ENCODE measurements at places on chromosomes 13 and 19.

DNA sequence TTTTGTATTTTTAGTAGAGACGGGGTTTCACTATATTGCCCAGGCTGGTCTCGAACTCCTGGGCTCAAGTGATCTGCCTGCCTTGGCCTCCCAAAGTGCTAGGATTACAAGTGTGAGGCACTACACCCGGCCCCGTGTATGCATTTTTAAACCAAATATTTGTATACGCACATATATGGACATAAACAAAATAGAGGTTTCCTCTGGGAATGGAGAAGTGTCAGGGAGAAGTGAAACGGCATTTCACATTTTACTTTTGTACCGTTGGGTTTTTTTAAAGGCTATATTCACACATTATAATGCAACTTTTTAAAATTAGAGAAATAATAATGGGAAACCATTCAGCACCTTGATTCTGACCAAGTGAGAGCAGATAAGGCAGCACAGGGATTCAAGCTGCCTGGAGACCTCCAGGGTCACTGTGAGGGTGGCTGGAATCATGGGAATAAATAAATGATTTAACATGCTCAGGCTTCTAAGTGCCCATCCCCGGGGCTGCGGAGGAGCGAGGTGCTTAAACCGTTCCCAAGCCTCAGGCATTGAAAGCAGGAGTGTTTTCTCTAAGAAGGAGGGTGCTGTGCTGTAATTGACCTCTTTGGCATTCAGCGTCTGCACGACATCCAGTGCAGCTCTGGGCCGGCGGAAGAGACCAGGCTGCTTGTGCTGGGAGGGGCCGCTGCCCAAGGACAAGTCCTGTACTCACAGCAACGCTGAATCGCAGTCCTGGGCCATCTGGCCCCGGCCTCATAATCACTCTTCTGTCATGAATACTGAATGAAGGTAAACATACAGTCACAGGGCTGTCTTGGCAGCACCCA lies 24.7 kb downstream of the GPR42 start:
- H3K4me3 ChIP-seq, result 0 out of 2 replicates have a peak overlapping the region, but pooled peaks have one; percentile 27
- H3K27me3 ChIP-seq, result 0 out of 3 replicates have a peak, but pooled peaks cover 2% of the 10 kb centered on the region
- H3K27ac ChIP-seq, result peak overlapping the region; percentile 58
- DNase-seq, result peak; percentile 65
- H3K36me3 ChIP-seq, result no peaks in the 10 kb centered on the region
- H3K4me1 ChIP-seq, result peaks cover 50% of the 10 kb centered on the region

GRCh38 chr19:31553846-31554215 lies 204.6 kb upstream of the TSHZ3 start:
- no peak for DNase-seq
- no peaks in the 10 kb centered on the region for H3K36me3 ChIP-seq
- H3K27ac ChIP-seq, result no peak overlapping the region
- H3K4me1 ChIP-seq, result no peaks in the 10 kb centered on the region

DNA sequence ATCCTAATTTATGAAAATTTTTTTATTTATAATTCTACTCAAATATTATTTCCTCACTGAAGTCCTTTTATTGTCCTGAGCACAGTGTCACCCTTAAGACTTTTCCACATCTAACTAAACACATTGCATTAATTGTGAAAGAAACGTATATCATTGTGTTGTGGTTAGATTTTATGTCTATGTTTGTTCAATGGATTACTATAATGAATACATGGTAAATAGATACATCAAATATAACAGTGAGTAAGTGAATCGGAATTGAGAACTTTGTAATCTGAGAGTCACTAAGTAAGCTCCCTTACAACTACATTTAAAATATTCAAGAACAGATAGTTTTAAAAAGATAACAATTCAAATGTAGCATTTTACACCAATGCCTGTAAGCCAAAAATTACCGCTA lies 417.6 kb upstream of the PCDH20 start:
- no peaks in the 10 kb centered on the region for H3K4me1 ChIP-seq
- H3K27me3 ChIP-seq, result no peaks in the 10 kb centered on the region
- H3K4me3 ChIP-seq, result no peak overlapping the region
- no peak overlapping the region for H3K27ac ChIP-seq

- H3K27ac ChIP-seq, result no peak overlapping the region
- H3K4me1 ChIP-seq, result no peaks in the 10 kb centered on the region
- DNase-seq, result no peak
- no peak overlapping the region for H3K4me3 ChIP-seq
- H3K27me3 ChIP-seq, result no peaks in the 10 kb centered on the region
These were observed 30.8 kb downstream of the WTIP start for GRCh38 chr19:34512254-34512822.

- no peak overlapping the region for H3K4me3 ChIP-seq
- no peaks in the 10 kb centered on the region for H3K27me3 ChIP-seq
- peak overlapping the region; percentile 6 for H3K27ac ChIP-seq
- no peak for DNase-seq
These were observed 5.2 kb downstream of the MIER2 start for GRCh38 chr19:339262-339887.

DNA sequence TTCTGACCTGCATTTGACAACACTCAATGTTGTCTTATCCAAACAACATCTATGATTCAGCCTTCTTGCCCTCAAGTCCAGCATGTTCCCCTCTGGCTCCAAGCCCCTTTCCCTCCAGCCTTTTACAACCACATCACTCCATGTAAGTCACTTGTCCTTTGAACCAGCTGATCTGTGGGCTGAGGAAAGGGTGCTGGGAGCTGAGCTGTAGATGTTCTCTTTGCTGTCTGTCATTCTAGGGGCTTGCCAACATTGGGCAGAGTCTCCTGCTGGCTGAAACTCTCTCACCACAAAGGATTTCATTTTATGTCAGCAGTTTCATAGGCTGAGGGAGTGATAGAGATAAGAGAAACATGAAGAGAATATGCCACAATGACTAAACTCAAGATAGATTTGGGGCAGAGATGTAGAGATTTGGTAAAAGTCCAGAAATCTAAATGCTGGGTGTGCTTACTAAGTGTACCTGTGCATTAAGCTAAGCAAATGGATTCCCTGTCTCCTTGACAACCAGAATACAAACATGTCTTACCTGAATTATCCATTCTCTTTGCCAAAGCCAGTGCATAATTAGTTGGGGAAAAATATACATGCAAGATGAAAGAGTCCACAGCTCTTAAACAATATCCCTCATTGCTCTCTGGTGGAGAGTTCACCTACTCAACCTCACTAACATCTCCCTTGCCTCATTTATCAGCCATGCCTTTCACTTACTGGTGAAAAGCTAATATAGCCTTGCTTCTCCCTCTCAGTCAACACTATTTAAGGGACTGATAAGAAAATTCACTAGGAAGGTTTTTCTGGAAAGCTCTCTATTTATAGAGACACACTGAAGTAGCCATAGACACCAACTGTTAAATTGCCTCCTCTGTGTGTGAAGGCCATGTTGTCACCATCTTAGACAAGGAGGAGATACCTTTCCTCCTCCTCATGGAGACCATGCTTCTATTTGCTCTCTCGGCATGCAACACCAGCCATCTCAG lies 175.5 kb upstream of the SERP2 start:
- no peak overlapping the region for H3K4me3 ChIP-seq
- H3K4me1 ChIP-seq, result peaks cover 2% of the 10 kb centered on the region
- no peak for DNase-seq
- H3K27ac ChIP-seq, result no peak overlapping the region
- H3K36me3 ChIP-seq, result no peaks in the 10 kb centered on the region
- H3K27me3 ChIP-seq, result no peaks in the 10 kb centered on the region

- no peaks in the 10 kb centered on the region for H3K27me3 ChIP-seq
- peaks cover 37% of the 10 kb centered on the region for H3K4me1 ChIP-seq
- H3K36me3 ChIP-seq, result no peaks in the 10 kb centered on the region
- H3K27ac ChIP-seq, result no peak overlapping the region
- DNase-seq, result no peak
These were observed 3.3 kb downstream of the FCGRT start for GRCh38 chr19:49515767-49516166.

DNA sequence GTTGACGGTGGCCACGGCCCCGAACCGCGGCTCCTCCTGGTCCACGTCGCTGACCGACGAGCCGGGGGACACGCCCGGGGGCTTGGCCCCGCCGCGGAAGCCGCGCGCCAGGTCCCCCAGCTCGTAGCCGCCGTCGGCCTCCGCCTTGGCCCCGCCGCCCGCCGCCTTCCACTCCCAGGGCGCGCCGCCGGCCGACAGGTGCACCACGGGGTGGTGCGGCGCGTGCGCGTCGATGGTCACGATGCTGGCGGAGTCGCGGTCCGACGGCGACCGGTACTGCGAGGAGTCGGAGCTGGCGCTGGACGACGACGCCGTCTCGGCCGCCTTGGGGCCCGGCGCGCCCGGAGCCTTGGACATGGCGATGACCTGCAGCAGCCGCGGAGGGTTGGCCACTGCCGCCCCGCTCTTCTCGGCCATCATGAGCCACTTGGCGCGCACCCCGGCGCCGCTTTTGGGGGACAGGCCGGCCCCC lies 9.0 kb downstream of the PLPPR3 start:
- H3K27me3 ChIP-seq, result no peaks in the 10 kb centered on the region
- no peak for DNase-seq
- no peaks in the 10 kb centered on the region for H3K4me1 ChIP-seq
- H3K4me3 ChIP-seq, result no peak overlapping the region

- DNase-seq, result no peak
- H3K27me3 ChIP-seq, result no peaks in the 10 kb centered on the region
- no peak overlapping the region for H3K4me3 ChIP-seq
- no peaks in the 10 kb centered on the region for H3K36me3 ChIP-seq
- H3K27ac ChIP-seq, result no peak overlapping the region
- no peaks in the 10 kb centered on the region for H3K4me1 ChIP-seq
These were observed 407.5 kb downstream of the SPRY2 start for GRCh38 chr13:79933389-79933788.

- peaks cover 45% of the 10 kb centered on the region for H3K4me1 ChIP-seq
- no peak for DNase-seq
- peaks cover 8% of the 10 kb centered on the region for H3K36me3 ChIP-seq
- no peak overlapping the region for H3K4me3 ChIP-seq
- H3K27me3 ChIP-seq, result no peaks in the 10 kb centered on the region
These were observed 34.9 kb downstream of the PAK4 start for GRCh38 chr19:39160523-39160861.

DNA sequence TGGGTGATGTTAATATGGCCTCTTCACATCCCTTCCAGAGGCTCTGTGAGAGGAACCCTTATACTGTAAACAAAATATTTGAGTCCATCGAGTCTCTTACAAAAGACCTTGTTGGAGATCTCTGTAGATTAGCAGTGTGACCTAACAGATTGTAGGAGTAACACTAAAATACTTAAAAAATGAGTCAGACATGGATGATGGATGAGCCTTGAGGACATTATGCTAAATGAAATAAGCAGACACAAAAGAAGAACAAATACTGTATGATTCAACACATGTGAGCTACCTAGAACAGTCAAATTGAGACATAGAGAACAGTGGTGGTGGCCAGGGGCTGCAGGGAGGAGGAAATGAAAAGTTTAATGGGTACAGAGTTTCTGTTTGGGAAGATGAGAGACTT lies 152.2 kb upstream of the UBL3 start:
- H3K27ac ChIP-seq, result no peak overlapping the region
- H3K4me3 ChIP-seq, result no peak overlapping the region
- H3K27me3 ChIP-seq, result no peaks in the 10 kb centered on the region
- no peak for DNase-seq
